Lower leg skin (tissue), 4 donors: ENCODE measurements at places on chromosomes 13 and 19. TPM values are rescaled to one million over a fixed set of nuclear protein-coding genes. Genes with fewer than 3 reads are reported as not detected.

- DNase-seq = no peak
These were observed 25.0 kb downstream of the PRKD2 start for GRCh38 chr19:46691948-46692347.

DNA sequence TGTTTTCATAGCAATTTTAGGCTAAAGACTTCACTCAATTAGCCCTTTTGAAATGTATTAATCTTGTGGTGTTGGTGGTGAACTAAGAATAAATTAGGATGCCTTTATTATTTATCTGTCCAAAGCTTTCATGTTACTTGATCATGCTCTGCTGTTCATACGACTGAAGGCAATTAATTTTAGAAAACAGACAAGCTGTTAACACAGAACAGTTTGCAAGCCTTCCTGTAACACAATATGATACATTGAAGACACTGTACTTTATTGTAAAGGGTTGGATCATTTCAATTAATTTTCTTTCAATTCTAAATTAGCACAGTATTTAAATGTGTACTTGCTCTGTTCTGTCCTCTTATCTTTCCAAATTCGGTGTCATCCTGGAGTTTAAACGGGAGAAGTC is 794.3 kb upstream of the MIR17HG start:
- DNase-seq = no peak

GRCh38 chr19:53394522-53394973 is 401 bp upstream of the ZNF765 start:
- peak; percentile 21 for DNase-seq

GRCh38 chr19:29417048-29417447 is 108.7 kb upstream of the VSTM2B start:
- no peak for DNase-seq

- DNase-seq = no peak
These were observed 143.4 kb downstream of the URI1 start for GRCh38 chr19:30085394-30085793.

- DNase-seq = no peak
These were observed 294.5 kb downstream of the ENOX1 start for GRCh38 chr13:43492311-43492710.

DNA sequence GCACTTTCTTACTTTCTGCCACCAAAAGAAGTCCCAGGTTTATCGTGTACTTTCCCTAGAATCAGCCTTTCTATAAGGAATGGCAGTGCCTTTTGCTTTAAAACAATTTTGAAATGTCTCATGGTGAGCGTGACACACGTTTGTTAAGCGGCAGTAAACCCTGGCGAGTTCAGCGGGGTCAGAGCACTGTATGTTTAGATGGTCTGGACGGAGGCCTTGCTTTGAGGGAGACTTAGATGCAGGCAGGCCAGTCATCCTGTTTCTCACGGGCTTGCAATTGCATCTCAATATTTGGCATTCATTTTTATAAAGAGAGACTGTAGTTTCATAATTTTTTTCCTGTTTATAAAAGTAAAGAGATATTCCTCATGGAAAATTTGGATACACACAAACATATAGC is 96.4 kb downstream of the TNFRSF19 start:
- no peak for DNase-seq

- no peak for DNase-seq
These were observed 5.2 kb downstream of the DUXA start for GRCh38 chr19:57161985-57162539.

SLC25A41 gene
- not detected for total RNA-seq

HAUS8 gene
- 4.7 TPM for total RNA-seq

KIR3DL1 gene
- not detected for total RNA-seq

LHB gene
- 1.8 TPM for total RNA-seq

CFAP97D2 gene
- total RNA-seq = not detected

PDCD5 gene
- total RNA-seq = 59.3 TPM

CD209 gene
- 2.1 TPM for total RNA-seq

FPR3 gene
- total RNA-seq = 2.6 TPM
